ENCODE measurements at places on chromosomes 7 and 10.

- no peak for DNase-seq
Observed at GRCh38 chr10:71771204-71771603, 2.1 kb downstream of the VSIR start.

DNA sequence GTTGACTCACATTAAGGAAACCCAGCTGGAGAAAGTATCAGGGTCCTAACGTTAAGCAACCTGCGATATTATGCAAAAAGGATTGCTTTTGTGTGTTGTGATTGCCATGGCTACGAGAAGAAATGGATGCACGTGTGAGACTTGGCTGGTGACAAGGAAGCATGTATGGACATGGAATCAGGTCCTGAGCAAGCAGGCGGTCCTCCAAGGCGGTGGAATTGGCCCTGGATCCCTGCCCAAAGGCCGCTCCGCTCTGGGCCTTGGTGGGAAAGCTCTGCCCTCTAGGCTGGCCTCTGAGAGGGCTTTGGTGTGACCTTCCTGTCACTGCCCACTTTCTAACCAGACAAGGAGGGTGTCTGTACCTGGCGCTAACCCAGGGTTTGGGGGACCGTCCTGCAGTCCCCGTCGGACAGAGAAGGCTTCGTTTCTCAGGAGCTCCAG lies 192.1 kb downstream of the EBF3 start:
- no peak for DNase-seq

DNA sequence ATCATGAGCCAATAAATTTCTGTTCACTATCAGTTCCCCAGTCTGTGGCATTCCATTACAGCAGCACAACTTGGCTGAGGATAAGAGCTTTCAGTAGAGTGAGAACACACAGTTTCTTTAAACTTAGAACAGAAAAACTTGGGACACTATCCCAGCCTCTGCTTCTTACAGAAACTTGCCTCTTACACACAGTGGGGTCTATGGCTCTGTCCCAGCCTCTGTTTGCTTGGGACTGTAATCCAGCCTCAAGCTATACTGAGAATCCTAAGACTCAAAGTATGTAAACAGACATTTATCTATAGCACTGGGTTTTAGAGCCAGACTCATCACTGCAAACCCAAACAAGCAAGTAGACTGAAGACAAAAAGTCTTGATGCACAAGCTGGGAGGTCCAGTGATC lies 355.8 kb upstream of the VSTM2A start:
- no peak for DNase-seq

GRCh38 chr7:14013898-14014297 lies 24.4 kb upstream of the ETV1 start:
- DNase-seq: no peak

- peak; percentile 8 for DNase-seq
Observed at GRCh38 chr10:117005527-117006055, 604 bp upstream of the SHTN1 start.

DNA sequence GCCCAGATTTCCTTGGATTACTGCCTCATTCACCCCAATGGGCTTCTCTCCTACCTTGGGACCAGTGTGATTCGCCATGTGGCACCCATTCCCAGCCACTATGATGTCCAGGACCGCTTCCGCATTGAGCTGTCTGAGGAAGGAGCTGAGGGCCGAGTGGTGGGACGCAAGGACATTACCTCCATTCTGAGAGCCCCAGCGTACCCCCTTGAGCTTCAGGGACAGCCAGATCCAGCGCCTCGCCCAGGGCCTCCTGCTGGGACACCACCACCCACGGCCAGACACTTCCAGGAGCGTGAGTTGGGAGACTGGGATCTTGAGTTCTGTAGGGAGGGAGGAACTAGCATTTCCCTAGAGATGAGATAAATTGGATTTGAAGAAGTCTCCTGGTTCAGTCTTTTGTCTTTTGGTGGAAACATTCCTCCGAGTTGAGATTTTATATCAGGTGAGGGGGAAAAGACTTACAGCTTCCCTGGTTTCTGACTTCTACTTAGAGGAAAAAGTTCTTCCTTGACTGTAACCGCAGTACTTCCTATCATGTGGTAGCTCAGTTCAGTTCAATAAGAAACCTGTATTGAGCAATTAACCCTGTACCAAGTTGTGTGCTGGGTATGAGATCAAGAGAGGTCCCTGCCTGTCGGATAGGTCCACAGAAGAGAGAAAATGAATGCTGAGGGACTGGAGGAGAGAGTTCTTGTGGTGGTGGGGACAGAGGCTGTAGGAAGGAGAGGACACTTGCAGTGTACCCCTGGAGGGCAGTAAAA lies 1.3 kb downstream of the MOSPD3 start:
- DNase-seq: no peak
